IPS DF 6.9 (cell line): ENCODE measurements at places on chromosomes 6 and 20.

DNA sequence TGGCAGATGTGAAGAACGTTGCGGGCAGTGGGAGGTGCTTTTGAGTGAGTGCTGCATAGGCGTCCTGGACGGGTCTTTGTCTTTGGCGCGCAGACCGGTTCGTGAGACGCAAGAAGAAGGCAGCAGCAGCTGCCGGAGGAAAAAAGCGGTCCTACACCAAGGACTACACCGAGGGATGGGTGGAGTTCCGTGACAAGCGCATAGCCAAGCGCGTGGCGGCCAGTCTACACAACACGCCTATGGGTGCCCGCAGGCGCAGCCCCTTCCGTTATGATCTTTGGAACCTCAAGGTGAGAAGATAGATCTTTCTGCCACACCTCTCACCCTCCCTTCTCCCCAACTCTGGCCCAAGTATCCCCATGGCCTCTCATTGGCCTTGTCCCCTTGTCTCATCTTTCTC lies 1.1 kb downstream of the ABT1 start:
- DNase-seq = no peak

DNA sequence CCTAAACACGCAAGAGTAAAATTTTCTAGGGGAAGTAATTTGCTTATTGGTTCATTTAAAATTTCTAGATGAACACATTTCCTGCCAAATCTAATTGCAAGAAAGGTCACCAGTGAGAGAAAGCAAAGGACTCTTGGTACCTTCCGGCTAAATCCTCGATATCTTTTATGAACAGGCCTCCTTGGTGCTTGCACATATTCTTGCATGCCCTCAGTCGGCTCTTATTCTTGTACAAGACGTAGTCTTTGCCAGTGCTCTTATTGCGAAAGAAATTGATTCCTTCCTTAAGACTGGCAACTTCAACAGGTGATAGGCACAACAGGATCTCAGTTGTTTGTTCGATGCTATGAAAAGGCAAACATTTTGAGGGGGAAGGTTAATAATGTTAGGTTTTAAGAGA lies 141.7 kb upstream of the CARMIL1 start:
- no peak for DNase-seq

GRCh38 chr20:46028772-46029371 lies at the start of gene SLC12A5:
Gene SLC12A5, plus strand, starts transcription at chr20:46029215. Its CDS starts 130 bp downstream, at chr20:46029345.
- DNase-seq = no peak

- no peak for DNase-seq
Observed at GRCh38 chr6:149052350-149053106, 265.0 kb upstream of the TAB2 start.

DNA sequence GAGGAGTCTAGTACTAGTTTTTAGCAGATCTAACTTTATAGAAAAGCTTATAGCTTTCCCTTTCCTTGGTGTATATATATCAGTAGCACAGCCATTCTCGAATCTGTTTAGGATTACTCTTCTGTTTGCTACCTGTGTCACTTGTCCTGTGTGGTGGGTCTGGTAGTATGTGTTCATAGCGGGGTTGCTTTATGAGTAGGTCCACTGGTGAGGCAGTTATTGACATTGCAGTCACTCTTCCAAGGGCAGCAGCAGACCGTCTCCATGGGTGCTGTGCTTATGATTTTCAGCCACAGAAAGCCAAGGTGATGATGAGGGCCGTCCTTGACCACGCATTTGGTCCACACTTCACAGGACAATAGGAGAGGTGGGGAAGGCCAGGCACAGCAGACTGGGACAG lies 171.5 kb downstream of the CDKAL1 start:
- DNase-seq = no peak
